ENCODE measurements at places on chromosomes 5 and 9. TPM values are rescaled to one million over a fixed set of nuclear protein-coding genes. Genes with fewer than 3 reads are reported as not detected.

DNA sequence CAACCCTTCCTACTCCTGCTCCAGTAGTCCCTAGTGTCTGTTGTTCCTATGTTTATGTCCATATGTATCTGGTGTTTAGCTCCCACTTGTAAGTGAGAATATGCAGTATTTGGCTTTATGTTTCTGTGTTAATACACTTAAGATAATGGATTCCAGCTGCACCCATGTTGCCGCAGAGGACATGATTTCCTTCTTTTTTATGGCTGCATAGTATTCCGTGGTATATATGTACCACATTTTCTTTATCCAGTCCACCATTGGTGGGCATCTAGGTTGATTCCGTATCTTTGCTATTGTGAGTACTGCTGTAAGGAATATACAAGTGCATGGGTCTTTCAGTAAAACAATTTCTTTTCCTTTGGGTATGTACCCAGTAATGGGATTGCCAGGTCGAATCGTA, 5.2 kb upstream of the ARRDC3 start:
- DNase-seq = no peak

GRCh38 chr9:93223260-93224180, 39.6 kb downstream of the WNK2 start:
- peak; percentile 86 for DNase-seq

GRCh38 chr9:3398232-3398648, 127.6 kb downstream of the RFX3 start:
- no peak for DNase-seq

- peak; percentile 43 for DNase-seq
These were observed 144.6 kb downstream of the SMARCA2 start for GRCh38 chr9:2159521-2160454.

DNA sequence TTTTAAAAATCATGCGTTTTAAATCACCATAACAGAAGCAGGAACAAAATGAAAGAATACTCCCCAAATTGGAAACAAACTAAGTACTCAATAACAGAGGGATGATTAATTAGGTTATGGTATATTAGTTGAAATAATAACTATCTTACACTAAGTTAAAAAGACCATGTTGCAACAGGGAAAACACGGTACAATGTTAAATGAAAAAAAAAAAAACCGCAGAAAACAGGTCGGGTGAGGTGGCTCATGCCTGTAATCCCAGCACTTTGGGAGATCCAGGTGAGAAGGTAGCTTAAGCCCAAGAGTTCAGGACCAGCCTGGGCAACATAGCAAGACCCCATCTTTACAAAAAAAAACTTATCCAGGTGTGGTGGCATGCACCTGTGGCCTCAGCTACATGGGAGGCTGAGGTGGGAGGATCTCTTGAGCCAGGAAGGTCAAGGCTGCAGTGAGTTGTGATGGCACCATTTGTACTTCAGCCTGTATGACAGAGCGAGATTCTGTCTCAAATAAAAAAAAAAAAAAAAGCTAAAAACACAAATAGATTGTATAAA, 2.4 kb upstream of the PTPN3 start:
- no peak for DNase-seq

ANKRD55 gene
- total RNA-seq = not detected

GRCh38 chr5:177557041-177557647, 2.8 kb upstream of the FAM193B start:
- DNase-seq = peak; percentile 52

FOXD4L6 gene
- total RNA-seq = not detected

- no peak for DNase-seq
These were observed 36.1 kb downstream of the IQGAP2 start for GRCh38 chr5:76439201-76439600.

DNA sequence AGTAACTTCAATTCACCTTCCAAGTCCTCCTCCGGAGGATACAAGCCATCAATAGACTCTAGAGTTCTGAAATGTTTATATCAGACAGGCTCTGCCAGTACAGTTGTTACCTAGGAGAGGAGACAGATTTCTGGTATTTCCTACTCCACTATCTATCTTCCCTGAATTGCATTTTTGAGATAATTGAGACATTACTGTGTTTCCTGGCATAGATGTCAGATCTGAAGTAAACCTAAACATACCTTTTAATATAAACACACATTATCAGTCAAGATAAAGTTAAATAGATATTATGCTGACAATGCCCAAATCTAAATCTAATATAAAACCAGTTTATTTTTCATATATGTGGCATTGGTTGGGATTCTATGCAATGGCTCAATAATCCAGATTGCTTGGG, 8.2 kb upstream of the TYRP1 start:
- DNase-seq = peak; percentile 40

TPPP gene
- 0.05 TPM for total RNA-seq

DNA sequence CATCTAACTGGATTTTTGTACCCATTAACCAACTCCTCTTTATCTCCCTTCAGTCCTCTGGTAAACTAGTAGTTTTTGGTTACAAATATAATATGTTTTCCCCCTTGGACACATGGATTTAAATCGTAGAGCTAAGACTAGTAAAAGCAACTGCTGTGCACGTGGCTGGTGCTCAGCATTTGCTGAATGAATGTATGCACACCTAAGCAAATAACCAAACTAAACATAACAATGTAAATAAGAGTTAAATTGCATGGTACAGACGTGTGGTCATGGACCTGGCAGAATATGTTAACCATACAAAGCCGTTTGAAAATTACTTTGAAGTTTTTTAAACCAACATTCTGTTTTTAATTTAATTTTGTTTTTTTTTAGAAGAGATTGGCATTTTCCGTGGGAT, 65.2 kb upstream of the FYB1 start:
- no peak for DNase-seq

GOLGA1 gene
- 19.3 TPM for total RNA-seq

TSSK1B gene
- not detected for total RNA-seq

DNA sequence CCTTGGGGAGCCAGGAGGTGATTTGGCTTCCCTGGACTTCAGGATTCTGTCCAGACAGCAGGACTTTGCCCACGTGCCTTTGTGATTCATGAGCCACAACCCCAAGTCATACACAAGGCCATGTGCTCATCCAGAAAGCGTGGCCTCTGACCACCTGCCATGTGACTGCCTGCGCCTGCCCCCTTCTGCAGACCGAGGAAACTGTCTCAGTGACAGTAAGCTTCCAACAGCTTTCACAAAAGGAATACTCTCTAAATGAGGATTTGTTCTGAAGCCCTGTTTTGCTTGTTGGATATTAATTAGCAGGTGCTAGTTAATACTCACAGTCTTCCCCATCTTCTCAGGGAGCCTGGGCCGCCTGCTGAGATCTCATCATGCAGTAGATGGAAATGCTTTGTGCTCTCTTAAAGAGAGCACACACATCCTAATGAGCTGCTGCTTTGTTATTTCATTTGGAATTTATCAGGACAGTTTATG, 36.9 kb upstream of the ANGPTL2 start:
- peak; percentile 94 for DNase-seq

- DNase-seq = peak; percentile 75
These were observed 140.3 kb downstream of the TSSK1B start for GRCh38 chr5:113294311-113295110.

GRCh38 chr9:71929791-71930440, 18.5 kb downstream of the C9orf85 start:
- DNase-seq = peak; percentile 64

DNA sequence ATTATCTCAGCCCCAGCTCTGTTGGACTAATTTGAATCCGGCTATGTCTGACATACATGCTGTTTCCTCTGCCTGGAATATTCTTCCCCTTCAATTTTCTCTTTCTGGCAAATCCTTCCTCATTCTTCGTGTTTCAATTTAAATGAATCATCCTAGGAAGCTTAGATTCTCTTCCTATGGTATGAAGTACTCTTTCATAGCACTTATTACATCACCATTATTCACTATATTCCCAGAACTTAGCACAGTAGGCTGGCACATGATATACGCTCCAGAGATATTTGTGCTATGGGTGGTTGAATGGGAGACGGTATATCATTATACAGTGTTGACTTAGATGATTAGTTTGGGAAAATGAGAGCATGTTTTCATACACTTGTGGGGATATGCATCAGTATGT, 91.0 kb upstream of the JAK2 start:
- peak; percentile 3 for DNase-seq

- no peak for DNase-seq
These were observed 12.9 kb downstream of the GLDC start for GRCh38 chr9:6632516-6633183.

ABLIM3 gene
- 15.9 TPM for total RNA-seq

GRCh38 chr5:72448368-72448767, 58.8 kb downstream of the ZNF366 start:
- no peak for DNase-seq

Measured in A172 (cell line).